ENCODE measurements at places on chromosomes 13 and 19.

- DNase-seq = no peak
Observed at GRCh38 chr13:58376775-58377174, 745.2 kb downstream of the PCDH17 start.

DNA sequence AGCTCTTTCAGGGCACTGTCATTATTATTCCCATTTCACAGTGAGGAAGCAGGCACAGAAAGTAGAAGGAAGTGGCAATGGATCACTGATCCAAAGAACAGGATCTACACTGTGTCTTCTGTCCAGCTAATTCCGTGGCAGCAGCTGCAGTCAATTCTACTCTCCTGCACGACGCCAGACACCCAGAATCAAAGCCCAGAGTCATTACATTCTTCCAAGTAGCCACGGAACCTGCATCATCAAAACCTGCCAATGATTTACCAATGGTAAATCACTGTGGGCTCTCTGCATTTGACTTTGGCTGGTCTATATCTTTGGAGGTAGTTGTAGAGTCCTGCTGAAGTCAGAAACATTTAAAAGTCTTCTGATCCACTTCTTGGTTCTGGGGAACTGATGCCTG is 767.7 kb downstream of the LIG4 start:
- DNase-seq = no peak

- DNase-seq = no peak
Observed at GRCh38 chr13:93709506-93710244, 483.1 kb downstream of the GPC6 start.

DNA sequence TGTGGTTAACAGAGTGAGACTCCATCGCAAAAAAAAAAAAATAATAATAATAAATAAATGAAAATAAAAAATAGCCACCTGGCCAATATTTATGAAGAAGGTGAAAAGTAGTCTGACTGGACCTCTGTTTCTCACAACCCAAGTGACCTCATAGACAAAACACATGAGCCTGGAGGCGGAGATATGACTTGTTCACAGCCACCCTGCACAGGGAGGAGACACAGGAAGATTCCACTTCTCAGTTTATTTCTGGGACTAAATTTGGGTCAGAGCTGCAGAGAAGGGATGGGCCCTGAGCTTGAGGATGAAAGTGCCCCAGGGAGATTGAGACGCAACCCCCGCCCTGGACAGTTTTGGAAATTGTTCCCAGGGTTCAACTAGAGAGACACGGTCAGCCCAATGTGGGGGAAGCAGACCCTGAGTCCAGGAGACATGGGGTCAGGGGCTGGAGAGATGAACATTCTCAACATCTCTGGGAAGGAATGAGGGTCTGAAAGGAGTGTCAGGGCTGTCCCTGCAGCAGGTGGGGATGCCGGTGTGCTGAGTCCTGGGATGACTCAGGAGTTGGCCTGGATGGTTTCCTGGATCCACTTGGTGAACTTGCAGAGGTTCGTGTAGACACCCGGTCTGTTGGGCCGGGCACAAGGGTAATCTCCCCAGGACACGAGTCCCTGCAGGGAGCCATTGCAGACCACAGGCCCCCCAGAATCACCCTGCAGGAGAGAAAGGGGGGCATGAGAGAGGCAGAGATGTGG is 9.6 kb downstream of the KLK5 start:
- DNase-seq = no peak

DNA sequence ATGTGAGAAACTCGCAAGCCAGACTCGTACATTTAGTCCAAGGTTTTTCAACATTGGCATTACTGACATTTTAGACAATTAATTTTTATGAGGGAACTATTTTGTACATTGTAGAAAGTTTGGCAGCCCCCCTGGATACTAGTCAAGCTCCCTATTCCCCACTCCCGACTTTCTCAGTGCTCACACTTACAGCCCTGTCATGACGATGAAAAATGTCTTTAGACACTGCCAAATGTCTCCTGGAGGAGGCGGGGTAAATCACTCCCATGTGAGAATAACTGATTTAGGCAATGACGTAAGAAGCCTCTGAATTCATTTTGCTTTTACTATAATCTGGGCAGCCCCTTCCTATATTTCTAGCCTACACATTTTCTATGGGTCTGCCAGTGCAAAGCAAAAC is 535.8 kb upstream of the KLHL1 start:
- no peak for DNase-seq

DNA sequence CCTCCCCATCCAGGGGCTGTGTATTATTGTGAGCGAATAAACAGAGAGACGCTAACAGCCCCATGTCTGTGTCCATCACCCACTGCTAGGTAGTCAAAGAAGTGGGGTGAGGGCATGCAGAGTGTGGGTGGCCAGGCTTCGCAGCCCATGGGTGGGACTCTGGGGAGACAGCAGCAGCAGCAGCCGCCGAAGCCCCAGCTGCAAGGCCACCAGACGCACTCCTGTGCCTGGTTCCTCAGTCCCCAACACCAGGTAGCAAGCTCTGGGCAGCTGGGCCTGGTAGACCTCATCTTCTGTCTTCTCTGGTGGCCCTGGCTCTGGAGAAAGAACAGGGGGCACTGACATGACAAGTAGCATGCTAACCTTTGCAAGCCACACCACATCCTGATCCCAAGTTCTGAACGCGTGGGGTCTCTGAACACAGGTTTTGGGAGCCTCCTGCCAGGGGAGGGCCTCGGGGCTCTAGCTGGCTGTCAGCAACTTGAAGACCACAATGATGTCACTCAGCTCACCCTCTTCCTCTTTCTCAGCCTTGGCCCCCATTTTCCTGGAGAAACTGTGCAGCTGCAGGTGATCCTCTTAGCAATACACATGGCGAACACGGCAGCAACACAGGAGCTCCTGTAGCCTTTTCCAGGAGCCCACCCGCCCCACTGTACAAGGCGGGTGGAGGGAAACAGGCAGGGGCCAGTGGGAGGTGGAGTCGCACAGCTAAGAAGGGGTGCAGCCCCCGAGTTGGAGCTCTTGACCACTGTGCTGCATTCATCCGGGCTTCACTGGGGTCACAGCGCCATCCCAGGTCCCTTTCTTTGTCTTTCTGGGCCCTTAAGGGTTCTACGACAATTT is 5.8 kb downstream of the FUZ start:
- DNase-seq = no peak

- no peak for DNase-seq
Observed at GRCh38 chr19:7349961-7350711, 1.4 kb downstream of the ARHGEF18 start.

- DNase-seq = no peak
Observed at GRCh38 chr13:46656786-46657185, 103.8 kb downstream of the LRCH1 start.

GRCh38 chr13:79870123-79870522 is 389.2 kb downstream of the NDFIP2 start:
- peak; percentile 24 for DNase-seq

GRCh38 chr13:95480131-95480545 is 72.4 kb upstream of the CLDN10 start:
- peak; percentile 15 for DNase-seq

DNA sequence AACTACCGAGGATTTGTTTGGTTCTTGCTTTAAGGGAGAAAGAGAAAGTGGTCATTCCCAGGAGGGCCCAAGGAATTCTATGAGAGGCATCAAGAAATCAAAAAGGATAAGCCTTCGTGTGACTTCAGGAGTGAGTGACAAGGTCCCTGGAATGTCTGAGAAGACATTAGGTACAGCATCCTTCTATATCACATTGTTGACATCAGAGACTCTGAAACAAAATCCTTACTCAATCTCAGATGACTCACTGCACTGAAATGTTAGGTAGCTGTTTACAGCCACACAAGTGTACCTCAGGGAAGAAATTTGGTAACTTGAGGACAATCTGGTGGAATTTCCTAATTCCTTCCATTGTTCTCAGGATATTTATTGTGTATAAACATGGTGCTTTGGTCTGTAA is 7.9 kb upstream of the LGALS14 start:
- peak; percentile 52 for DNase-seq

GRCh38 chr13:50527188-50527587 is 316.3 kb downstream of the DLEU7 start:
- DNase-seq = no peak

- DNase-seq = peak; percentile 43
Observed at GRCh38 chr13:72284791-72285190, 417.8 kb upstream of the DACH1 start.

- no peak for DNase-seq
Observed at GRCh38 chr19:3555653-3556422, 1.5 kb downstream of the MFSD12 start.

DNA sequence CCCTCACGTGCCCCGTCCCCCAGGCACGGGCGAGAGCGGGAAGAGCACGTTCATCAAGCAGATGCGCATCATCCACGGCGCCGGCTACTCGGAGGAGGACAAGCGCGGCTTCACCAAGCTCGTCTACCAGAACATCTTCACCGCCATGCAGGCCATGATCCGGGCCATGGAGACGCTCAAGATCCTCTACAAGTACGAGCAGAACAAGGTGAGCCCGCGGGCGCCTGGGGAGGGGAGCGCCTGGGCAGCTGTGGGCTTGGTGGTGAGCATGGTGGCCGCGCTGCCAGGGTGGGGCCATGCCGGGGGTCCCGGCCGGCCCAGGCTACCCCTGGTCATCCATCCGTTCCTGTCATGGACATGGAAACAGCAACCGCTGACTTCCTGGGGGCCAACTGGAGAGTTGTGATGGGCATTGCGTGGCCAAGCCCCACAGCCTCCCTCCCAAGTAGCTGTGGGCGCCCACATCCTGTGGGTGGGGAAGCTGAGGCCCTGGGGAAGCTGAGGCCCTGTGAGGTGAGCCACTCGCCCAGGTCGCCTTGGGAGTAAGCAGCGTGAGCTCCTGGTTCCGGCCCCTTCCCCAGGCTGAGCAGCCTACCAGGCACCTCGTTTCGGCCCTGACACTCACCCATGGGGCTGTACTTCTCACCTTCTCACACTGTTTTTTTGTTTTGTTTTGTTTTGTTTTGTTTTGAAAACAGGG is 16.1 kb downstream of the GNA11 start:
- DNase-seq = no peak

DNA sequence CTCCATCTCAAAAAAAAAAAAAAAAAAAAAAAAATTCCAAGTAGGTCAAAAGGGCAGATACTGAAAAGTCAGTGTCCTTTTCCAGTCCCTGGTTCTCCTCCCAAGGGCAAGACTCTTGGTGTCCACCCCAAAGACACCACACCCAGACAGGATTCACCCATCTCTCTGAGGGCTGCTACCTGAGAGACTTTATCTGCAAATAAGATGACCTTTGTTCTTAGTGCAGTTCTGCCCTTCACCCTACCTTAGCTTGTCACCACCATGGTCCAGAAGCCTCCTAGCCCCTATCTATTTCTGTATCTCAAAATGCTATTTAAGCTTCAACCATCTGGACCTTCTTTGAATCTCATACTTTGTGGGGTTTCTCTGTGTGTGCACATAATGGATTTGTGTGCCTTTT is 4.2 kb upstream of the FBXO27 start:
- no peak for DNase-seq

GRCh38 chr19:49413348-49413747 is 9.9 kb downstream of the PTH2 start:
- DNase-seq = no peak

DNA sequence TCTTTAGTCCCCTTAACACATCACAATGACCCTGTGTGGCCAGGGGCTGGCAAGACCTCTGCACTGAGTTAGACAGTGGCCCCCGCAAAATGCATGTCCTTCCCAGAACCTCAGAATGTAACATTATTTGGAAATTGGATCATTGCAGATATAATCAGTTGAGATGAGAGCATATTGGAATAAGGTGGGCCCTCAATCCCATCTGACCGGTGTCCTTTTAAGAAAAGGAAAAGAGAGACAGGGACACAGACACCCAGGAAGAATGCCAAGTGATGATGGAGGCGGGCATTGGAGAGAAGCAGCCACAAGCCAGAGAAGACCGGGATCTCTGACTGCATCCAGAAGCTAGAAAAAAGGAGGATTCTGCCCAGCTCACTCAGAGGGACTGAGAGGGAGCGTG is 1.8 kb downstream of the FAM187B start:
- DNase-seq = no peak

DNA sequence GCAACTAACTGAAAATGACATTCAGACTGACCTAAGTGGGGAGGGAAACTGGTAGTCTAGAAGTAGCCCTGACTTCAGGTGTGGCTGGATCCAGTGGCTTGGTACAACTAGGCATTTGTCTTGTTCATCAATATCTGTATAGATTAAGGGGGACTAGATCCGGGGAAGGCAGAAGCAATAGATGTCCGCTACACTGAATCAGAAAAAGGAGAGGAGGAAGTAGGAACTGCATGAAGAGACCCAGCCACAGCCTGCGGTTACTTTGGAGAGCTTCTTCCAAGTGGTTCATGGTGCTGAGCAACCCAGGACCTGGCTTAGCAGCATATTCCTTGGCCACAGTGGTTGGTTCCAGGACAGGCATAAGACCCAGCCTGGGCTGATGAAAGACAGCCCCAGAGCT is 9.9 kb upstream of the PRODH2 start:
- DNase-seq = no peak

DNA sequence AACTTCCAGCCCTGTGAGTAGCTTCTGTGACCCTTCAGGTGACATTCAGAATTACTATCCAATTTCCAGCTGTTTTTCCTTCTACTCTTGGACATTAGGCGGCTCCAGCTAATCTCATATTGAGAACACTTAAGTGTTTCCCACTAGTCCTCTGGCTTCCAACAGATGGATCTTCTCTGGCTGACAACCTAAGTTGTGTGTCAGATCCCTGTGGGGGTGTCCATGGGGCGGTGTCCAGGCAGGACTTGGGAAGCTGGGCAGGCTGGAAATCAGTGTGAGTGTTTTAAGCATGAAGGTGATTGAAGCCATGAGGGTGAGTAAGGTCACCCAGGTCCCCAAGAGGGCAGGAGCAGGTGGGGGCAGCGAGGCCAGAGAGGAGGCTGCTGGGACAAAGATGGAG is 10.1 kb downstream of the CNOT3 start:
- no peak for DNase-seq

DNA sequence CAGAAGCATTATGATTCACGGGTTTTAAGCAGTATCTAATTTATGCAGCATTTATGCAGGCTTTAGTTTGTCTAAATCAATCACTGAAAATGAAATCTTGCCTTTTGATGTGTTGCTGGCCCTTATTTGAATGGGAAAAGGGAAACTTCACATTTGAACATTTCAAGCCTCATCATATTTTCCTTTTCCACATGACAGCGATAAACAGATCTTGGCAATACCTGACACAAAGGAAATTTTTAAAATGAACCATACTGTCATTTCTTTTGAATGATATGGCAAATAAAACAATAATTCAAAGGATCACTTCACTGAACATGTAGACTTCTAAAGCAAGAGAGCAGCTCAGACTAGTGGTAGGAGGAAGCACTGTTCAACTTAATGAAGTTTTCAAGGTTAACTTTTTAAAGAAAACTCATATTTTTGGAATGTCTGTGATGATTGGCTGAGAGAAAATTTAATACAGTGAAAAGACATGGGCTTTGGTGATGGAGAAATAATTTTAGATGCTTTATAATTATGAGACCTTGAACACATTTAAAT is 198.1 kb downstream of the OXGR1 start:
- DNase-seq = no peak
